ENCODE measurements at places on chromosomes 1 and 21.

GRCh38 chr1:202200669-202201068, 7.1 kb downstream of the LGR6 start:
- DNase-seq: no peak

DNA sequence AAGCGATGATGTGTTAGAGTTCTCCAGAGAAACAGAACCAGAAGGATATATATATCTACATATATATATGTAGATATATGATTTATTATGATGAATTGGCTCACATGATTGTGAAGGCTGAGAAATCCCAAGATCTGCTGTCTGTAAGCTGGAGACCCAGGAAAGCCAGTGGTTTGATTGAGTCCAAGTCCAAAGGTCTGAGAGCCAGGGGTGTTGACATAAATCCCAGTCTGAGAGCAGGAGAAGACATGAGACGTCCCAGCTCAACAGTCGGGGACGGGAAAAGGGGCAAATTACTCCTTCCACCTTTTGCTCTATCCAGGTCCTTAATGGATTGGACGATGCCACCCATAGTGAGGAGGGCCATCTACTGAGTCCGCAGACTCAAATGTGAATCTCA, 126.6 kb downstream of the PRDM2 start:
- no peak for DNase-seq

DNA sequence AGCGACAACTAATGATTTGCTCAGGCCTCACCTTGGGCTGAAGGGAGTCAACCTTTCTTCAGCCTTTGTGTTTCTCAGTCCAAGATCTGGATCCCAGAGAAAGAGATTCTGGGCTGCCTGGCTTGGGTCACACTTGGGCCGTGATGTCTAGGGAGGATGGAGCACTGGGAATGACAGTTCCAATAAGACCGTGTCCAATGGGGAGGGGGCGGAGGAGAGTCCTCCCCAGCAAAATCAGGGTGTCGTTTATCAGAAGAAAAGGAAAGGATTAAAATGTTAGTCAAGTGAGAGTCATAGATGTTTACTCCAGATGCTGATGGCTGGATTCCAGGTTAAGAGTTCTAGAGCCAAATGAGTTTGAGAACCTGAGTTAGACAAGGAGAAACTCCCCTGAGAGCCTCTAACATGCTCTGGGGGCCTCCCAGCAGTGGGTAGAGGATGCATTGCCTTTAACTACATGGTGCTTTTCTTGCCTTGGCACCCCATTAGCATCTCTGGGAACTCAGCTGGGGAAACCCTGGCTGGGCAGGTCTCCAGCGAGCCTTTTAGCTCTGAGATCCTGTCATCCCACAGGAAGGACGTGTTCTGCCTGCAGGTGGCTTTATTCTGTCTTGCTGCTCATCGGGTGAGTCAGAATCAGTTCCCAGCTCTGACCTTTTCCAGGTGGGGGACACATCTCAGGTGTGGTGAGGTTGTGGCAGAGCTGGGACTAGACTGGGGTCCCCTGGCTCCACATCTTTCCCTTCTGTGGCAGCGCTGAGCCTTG, 22.2 kb downstream of the NIPAL3 start:
- DNase-seq: no peak

DNA sequence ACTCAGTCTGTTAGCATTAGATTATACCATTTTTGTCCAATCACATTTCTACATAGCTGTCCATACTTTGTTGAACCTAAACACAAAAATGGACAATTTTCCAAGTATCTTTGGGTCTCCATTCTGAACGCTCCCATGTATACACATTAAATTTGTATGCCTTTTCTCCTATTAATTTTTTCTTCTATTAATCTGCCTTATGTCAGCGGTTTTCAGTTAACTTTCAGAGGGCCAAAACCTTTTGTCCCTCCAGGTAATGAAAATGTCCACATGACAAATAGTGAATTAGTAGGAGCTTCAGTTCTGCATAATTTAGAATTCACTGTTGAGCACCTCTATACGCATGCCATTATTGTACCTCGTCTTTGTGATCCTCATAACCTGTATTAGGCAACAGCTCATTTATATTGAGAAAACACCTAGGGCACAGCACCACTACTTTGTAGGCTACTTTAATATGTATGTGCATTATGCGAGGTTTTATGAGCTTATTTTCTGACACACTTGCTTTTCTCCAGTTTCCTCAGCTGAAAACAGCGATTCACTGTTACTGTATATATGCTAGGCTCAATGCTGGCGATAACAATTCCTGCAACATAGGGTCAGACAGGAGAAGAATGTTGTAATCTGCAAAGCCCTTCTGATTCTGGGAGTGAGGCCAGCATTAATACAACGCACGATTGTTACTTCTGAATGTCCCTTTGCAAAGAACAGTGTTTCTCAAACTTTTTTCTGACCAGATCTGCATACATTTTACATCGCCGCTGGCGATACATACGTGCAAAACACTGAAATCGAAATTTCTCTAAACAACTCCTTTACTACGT, 1.1 kb upstream of the ABCD3 start:
- no peak for DNase-seq

DNA sequence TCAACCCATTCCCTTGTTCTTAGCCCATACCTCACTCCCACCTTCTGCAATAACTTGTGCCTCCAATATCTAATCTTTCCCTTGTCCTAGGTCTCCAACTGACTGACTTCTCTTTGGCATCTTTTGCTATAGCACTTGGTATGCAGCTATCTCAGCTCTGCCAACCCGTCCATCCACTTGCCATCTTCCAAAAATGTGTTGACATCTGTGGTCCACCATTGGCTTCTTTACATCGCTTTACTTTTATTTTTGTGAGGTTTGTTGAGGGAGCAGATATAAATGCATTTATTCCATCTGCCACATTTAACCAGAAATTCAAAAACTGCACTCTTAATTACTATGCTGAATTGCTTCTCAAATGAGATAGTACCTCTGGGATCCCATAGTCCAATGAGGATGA, 24.9 kb upstream of the PSMB2 start:
- DNase-seq: no peak

GRCh38 chr1:156232201-156232894, 9.6 kb upstream of the BGLAP start:
- no peak for DNase-seq

DNA sequence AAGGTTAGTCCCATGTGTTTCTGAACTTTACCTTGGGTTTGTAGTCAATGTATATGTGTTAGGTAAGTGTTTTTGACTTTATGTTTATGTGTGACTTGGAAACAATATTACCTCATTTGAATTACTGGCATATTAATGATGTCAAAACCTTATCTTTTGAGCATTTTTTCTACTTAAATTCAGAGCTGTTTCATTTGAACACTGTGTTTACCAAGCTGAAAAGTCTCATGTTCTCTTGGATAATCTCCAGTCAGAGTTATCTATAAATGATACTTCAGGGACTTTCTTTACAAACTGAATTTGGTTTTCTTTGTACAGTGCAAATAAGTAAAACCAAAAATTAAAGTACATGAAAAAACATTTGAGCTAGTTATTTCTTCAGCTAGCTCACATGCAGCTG, 30.0 kb downstream of the ADAMTS1 start:
- no peak for DNase-seq

GRCh38 chr1:167198518-167199133, 22.1 kb upstream of the POU2F1 start:
- no peak for DNase-seq

DNA sequence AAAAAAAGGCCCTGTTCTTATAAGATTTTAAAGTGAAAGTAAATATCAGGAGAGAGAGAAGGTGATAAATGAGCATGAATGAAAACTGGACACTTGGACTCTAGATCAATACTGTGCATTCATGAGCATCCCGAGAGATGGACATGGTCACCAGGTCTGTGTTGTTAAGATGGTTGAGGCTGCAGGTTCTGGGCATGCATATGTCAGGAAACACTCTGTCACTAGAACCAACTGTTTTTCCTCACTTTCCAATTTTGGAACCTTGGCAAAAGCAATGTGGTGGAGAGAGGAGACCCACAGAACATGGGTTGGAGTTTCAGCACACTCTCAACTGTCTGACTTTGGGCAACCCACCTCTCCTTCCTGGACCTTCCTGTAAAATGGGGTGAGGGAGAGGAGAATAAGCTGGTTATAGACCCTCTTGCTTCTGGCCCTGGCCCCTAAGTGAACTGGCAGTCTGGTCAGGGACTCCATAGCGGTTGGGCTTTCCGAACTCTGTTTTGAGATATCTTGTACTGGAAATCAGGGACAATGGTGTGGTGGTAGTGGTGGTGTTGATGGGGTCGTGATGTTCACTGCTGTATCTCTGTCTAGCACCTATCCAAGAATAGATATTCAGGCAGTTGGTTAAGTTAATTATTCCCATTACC, 4.2 kb downstream of the MAN1C1 start:
- DNase-seq: no peak

GRCh38 chr1:78126506-78126905, 80.7 kb downstream of the GIPC2 start:
- DNase-seq: no peak

DNA sequence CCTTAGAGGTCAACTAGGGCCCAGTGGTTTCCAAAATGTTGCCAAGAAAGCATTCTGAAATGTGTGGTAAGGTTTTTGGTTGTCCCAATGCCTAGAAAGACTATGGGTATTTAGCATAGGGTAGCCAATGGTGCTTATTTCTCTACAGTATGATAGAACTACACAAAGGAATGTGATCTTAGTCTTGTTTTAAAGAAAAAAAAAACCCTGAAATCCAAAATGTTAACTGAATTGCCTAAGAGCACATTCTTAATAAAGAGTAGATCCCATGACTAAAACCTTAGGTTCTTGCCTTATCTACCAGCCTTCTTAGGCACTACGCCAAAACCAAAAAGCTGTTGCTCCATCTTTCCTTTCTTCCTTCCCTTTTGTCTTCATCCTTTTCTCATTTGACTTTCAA, 428.2 kb downstream of the MRPL39 start:
- no peak for DNase-seq

- DNase-seq: peak; percentile 7
These were observed 102.1 kb downstream of the JAK1 start for GRCh38 chr1:64864018-64864940.

DNA sequence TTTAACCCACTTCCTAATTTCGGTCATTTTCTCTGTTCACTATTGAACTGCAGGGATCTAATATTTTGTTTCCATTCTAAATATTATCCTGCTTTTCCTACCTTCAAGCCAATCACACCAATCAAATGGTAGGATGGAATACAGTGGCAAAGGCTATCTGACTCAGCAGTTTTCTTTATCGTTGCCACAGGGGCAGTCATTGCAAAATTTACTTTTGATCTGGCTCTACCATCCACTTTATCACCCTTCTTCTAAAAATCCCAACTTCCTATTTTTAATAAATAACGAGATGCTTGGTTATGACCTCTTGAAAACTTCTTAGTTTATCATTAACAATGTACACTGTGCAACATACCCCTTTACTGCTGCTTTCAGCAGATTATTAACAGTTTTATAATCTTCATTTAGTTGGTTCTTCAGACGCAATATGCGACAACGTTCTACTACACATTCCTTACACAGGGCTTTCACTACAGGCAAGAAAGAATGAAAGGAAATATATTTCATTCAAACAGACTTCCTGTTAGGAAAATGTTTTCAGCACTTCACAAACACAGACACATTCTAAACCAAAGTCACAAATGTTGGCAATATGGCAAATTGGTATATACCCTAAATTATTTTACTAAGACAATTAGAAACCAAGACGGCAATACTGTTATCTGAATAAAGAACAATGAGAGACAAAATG, 52.3 kb upstream of the RAP1GAP start:
- no peak for DNase-seq

GRCh38 chr1:171313319-171313834, 606 bp upstream of the FMO4 start:
- DNase-seq: no peak

DNA sequence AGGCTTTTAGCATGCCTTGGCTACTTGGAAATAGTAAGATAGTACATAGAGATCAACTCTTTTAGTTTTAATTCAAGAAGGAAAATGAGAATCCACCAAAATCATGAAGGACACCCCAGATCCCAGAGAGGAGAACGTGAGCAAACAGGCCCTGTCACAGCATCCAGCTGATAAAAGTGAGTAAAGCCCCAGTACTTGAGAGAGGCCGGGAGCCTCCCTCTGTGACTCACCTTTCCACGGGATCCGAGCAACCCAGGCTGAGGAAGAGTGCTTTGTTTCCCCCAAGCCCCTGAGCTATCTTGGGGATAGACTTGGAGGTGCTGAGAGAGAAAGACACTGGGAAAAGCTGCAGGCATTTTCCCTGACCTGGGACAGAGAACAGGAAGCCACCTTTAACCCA, 238.6 kb downstream of the DUSP10 start:
- no peak for DNase-seq

DNA sequence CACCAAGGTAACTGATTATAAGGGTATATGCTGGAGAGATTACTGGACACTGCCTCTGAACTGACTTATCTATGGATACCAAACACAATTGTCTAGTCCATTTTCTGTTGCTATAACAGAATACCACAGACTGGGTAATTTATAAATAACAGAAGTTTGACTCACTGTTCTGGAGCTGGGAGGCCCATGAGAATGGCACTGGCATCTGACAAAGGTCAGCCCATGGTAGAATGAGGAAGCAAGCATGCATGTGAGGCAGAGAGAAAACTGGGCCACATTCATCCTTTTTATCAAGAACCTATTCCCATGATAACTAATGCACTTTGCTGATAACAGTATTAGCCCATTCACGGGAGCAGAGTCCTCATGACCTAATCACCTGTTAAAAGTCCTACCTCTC, 37.4 kb downstream of the FCER1A start:
- DNase-seq: no peak

DNA sequence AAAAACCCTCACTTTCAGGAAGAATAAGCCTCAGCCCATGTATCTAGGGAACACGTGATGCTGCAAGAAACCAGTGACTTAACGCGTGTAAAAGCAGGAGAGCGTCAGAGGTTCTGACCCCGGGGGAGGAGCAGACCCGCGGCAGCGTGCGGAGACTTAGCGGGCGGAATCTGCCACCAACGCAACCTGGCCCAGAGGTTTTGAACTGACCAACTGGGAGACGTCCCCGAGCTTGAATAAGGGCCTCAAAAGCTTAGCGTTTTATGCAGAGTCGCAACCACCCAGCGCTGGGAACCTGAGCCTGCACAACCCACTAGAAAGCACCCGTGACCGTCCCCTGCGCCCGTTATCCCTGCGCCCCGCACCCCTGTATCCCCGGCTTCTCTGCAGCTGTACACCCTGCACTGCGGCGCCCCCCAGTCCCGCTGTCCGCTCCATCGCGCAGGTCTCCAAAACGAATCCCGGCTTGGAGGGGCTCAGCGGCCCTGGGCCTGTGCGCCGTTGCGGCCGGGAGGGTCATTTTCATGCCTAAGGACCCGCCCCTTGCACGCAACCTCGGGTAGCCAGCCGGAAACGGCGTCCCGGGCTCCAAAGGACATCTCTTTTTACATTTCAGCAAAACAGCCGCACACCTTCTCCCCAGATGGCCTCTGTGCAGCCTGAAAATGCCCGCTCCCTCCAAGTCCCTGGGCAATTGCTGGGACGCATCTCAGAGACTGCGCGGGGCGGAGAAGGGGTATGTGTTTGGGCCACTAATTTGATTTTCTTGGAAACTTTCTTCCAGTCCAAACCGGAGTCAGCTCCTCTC, 29.4 kb upstream of the TRIM17 start:
- no peak for DNase-seq

DNA sequence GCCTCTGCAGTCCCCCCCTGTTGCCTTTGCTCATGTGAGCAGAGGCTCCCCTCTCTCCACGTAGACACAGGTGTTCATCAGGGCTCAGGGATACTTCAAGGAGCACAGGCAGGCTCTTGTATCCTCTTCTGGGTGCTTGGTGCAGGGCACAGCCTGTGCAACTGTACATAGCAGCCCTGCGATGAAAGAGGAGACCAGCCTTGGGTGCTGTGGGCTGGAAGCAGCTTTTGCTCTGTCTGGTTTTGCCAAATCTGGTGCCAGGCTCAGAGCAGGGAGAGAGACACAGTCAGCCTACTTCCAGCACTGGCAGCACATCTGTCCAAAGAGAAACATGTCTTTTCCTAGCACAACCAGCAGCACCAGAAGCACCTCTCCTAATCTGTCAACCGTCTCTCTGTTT, 132.1 kb downstream of the ETS2 start:
- no peak for DNase-seq

Measured in stimulated activated naive CD4-positive, alpha-beta T cell (primary cell).